H7 (cell line): ENCODE measurements at places on chromosomes 11 and 22. TPM values are rescaled to one million over a fixed set of nuclear protein-coding genes. Genes with fewer than 3 reads are reported as not detected.

TRPM5 gene
- not detected in 2 replicates for total RNA-seq

GAL3ST3 gene
- 21.7 and 23.1 TPM in 2 replicates for total RNA-seq

ELFN2 gene
- 0.14 and 0.22 TPM in 2 replicates for total RNA-seq

PTGDR2 gene
- 0.03 and 0.44 TPM in 2 replicates for total RNA-seq

BIK gene
- total RNA-seq: 2.1 and 3.2 TPM in 2 replicates

SLC2A11 gene
- 10.7 and 17.4 TPM in 2 replicates for total RNA-seq

SCT gene
- not detected in 2 replicates for total RNA-seq

PTPRCAP gene
- 0.74 and 2.6 TPM in 2 replicates for total RNA-seq

LRRC55 gene
- total RNA-seq: 0.04 and 0.10 TPM in 2 replicates

GRCh38 chr11:13889552-13890249, 72.8 kb upstream of the SPON1 start:
- DNase-seq: no peak

DNA sequence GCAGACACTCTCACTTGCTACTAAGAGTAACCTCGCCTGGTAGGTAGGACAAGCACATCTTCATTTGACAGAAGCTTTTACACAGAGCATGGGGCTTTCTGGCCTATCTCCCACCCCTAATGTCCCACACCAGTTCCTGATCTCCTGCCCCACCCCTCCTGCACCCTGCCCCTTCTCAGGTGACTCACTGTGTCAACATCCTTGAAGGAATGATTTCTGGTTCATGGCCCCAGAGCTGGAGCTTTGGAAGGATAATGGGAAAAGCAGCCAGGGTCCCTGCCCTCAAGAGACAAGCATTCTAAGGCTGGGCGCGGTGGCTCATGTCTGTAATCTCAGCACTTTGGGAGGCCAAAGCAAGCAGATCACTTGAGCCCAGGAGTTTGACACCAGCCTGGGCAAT, 47.2 kb downstream of the LRFN4 start:
- DNase-seq: peak; percentile 35

GRCh38 chr11:91104237-91104636, 881.4 kb upstream of the CHORDC1 start:
- DNase-seq: no peak

DNA sequence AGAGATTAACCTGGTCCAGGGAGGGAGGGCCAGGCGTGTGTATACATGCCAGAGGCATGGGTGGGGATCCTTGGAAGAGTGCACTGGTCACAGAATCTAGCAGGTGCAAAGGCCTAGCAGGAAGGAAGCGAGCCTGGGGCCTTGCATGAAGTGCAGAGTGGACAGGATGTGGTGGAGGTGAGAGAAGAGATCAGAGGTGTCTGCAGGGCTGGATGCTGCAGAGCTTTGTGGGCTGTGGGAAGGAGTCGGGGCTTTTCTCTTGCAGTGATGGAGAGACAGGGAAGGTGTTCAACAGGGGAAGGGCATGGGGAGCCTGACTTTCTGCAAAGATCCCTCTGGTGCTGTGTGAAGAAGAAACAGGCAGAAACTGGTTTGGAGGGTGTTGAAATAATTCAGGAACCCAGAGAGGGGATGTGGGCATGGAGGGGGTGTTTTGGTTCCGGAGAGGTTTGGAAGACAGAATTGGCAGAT, 2.5 kb upstream of the TPST2 start:
- DNase-seq: no peak

DNA sequence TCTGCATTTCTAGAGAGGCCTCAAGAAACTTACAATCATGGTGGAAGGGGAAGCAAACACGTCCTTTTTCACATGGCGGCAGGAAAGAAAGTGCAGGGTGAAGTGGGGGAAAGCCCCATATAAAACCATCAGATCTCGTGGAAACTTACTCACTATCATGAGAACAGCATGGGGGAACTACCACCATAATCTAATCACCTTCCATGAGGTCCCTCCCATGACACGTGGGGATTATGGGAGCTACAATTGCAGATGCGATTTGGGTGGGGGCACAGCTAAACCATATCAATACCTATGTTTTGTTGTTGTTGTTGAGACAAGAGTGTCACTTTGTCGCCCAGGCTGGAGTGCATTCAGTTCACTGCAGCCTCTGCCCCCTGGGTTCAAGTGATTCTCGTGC, 29.9 kb downstream of the SFI1 start:
- DNase-seq: no peak

GRCh38 chr11:8480858-8481257, 113.2 kb downstream of the STK33 start:
- no peak for DNase-seq

DNA sequence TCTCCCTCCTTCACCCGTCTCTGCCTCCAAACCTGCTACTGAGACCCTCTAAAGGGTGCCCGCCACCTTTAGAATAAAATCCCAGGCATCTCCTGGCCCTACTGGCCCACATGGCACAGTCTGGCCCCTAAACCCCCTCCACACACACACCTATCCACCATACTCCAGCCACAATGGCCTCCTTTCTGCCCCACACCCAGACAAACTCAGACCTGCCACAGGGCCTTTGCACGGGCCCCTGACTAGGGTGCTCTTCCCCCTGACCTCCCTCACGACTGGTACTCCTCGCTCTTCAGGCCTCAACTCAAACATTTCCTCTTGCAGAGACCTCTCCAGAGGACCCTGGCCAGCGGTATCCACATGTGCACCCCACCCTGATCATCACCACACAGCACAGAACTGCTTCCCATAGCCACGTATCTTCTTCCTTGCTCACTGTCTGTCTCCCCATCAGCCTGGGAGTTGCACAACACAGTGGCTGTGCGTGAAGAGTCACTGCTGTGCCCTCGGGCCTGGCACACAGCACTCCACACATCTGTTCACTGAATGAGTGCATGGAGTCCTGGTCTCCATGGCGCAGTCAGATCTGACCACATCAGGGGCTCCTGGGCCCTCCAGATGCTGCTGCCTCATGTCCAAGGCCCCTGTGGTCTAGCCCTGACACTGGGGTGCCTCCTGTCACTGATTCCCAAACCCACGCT, 66.2 kb upstream of the TCF20 start:
- no peak for DNase-seq

DNA sequence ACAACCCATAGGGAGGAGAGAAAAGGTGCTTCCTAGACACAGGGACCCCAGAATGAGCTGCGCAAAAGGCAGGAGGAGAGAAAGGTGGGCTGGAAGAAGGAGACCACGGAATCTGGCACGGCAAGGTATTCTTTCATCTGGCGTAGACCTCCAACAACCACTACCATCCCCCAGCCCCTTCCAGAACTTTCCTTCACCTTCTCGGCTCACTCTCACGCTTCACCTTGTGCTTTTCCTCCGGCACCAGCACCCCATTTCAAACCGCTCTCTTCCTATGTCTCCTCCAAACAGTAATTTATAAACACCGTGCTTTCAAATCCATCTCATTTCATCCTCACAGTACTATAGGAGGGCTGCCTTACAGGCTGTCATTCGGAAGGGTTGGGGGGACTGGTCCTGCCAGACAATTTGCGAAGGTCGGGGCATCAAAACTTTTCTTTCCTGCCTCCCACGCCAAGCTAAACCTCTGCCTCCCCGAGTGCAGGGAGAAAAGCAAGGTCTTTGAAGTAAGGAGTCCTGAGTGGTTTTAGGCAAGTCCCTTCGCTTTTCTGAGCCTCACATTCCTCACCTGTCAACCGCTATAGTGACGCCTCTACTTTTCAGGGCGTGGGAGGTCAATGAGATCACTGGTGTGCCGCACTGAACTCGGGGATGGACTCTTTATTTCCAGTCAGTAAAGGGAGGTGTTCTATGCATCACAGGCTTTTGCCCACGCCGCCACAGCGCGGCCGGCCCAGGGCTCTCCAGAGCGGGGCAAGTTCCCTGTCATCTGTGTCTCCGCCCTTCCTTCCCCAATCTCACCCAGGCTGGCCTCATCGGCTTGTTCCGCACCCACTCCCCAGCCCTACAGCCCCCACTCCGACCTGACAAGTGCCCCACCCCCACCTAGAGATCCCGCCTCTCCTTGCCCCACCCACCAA, 800 bp downstream of the KCTD21 start:
- DNase-seq: peak; percentile 41

DNA sequence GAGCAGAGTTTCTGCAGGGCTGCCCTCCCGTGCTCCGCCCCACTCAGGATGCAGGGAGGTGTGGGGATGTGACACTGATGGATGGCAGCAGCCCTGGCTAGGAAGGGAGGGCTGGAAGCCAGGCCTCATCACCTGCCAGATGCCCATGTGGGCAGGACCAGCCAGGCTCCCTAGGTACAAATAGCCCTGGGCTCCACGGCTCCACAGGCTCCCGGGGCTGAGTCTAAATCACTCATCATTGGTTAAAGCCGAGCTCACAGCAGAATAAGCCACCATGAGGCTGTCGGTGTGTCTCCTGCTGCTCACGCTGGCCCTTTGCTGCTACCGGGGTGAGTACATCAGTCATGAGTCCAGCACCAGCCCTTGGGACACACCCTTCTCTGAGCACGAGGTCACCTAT, at the start of gene SCGB1D1:
Gene SCGB1D1 (plus strand): TSS at position 206 of the 400 bp plus-strand sequence. CDS start 69 bp downstream, at position 275.
- DNase-seq: no peak

DNA sequence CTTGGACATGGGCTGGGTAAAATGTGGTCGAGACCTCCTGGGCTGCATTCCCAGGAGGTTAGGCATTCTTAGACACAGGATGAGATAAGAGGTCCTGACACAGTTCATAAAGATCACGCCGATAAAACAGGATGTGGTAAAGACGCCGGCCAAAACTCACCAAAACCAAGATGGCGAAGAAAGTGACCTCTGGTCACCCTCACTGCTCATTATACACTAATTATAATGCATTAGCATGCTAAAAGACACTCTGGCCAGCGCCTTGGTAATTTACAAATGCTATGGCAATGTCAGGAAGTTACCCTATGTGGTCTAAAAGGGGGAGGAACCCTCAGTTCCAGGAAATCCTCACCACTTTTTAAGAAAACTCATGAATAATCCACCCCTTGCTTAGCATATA, 983.3 kb downstream of the OPCML start:
- DNase-seq: no peak

DNA sequence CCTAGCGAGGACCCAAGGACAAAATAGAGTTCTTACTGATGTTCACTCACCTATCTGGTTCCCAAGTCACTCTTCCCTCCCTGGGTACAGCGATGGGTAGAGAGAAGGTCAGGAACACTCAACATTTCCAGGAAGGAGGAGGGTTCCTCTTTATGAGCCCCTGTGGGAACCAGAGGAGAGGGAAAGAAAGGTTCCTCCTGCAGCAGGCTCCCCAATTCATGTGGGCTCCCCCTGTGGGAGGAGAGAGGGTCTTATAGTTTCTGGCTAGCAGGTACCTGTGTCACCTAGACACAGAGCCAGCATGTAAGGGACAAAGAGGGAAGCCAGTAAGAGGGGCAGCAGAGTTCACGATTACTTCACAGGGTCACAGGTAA, 93.5 kb downstream of the DBX1 start:
- no peak for DNase-seq

- DNase-seq: peak; percentile 81
Measured at GRCh38 chr22:39316440-39317083, 2.9 kb downstream of the RPL3 start.

DNA sequence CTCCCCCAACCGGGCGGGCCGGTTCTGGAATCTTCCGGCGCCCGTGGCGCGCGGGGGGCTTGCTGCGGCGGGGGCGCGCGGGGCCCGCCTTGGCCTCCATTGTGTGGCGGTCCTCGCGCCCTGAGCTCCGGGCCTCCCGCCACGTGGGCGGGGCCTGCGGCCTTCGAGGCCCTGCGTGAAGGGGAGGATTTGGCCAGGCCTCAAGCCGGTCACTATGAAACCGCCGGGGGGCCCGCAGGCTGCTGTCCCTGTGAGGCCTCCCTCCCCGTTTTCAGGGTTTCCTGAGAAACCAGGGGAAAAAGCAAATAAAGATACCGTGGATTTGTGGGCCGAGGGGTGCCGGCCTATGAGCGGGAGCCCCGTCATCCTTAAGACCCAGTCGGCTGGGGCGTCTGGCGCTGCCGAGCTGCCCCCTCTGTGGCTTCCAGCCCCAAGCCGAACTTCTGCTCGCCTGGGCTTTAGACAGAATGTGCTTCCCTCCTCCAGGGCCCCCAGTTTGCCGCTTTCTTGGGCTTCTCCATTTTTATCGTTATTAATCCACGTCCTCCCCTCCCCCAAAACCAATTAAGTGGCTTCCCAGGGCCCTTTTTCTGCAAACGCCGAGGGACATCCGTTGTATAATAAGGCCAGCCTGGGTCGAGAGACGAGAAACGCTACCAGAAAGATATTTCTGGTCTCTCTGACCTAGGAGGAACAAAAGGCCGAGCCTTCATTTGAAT, 602 bp downstream of the EWSR1 start:
- DNase-seq: peak; percentile 90

- DNase-seq: peak; percentile 97
Measured at GRCh38 chr22:29313126-29313575, 2.3 kb downstream of the RASL10A start.

- DNase-seq: peak; percentile 75
Measured at GRCh38 chr11:67576735-67577475, 6.7 kb upstream of the GSTP1 start.

GRCh38 chr11:90197377-90197776, 25.5 kb downstream of the CHORDC1 start:
- DNase-seq: no peak

DNA sequence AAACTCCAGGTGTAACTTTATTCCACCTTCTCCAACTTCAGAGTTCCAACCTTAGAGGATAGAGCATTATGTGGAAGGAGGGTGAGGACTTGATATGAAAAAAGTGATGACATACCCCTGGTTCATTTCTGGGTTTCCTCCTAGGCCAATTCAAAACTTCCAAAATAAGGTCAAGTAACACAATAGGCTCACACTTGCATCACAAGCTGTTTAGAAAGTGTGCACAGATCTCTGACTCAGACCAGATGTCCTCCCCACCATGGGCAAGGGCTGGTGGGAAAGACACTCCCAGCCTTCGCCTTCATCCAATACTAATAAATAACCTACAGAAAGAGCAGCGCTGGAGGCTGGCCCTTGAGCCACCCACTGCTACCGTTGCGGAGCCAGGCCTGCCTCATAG, 5.8 kb upstream of the BUD13 start:
- DNase-seq: no peak

GRCh38 chr22:32650553-32651345, 150.8 kb upstream of the TIMP3 start:
- DNase-seq: no peak

DNA sequence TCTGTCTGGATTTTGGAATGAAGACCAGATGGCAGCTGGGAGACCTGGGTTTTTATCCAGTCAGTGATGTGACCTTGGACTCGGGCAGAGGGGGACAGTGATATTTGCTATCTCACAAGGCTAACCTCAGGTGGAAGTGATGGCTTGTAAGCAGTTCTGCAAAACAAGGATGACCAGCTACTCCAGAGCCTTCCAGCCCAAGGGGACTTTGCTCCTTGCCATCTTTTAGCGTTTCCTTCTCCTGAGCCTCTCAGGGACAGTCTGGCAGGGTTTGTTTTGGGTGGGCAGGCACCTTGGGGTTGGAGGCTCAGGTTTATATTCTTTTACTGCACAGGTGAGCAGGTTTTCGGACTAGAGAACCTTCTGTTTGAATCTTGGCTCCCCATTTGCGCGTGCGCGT, 9.5 kb upstream of the OSBP2 start:
- no peak for DNase-seq

- no peak for DNase-seq
Measured at GRCh38 chr11:119258983-119259382, 52.8 kb downstream of the CBL start.

DNA sequence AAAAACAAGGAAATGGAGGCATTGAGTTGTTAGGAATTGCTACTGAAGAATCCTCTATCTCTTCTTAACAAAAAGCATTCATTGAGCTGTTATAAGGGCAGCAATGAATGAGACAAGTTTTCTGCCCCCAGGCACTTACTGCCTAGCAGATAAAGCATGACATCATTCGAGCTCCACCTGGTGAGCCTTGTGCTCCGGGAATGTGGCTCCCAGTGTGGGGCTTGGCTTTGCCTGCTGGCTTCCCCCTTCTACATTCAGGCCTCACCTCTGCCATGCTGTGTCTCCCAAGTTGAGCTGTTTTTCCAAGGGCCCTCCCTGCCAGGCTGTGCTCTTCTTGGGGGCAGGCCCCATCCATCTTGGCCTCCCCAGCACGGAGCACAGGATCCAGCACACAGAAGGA, 56.9 kb upstream of the EIF3D start:
- DNase-seq: peak; percentile 72
